Neural progenitor cell (in vitro differentiated cells): ENCODE measurements at places on chromosomes 13 and 19.

- DNase-seq: no peak
These were observed 2.6 kb downstream of the VMAC start for GRCh38 chr19:5907241-5907640.

DNA sequence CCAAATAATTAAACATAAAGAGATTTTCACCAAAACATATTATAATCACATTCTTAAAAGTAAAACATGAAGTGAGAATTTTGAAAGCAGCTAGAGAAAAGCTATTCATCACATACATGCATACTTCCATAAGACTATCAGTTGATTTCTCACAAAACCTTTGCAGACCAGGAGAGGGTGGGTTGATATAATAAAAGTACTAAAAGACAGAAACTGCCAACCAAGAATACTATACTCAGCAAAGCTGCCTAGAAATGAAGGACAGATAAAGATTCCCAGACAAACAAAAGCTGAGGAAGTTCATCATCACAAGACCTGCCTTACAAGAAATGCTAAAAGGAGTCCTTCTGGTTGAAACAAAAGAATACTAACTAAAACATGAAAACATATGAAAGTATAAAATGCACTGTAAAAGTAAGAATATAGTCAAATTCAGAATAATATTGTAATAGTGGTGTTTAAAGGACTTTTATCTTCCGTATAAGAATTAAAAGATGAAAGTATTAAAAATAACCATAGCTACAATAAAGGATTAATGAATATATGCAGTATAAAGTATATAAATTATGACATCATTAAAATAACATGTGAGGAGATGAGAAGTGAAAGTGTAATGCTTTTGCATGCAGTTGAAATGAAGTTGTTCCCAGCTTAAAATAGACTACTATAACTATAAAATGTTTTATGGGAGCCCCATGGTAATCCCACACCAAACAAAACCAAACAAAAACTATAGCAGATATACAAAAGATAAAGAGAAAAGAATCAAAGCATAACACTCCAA lies 76.2 kb downstream of the RXFP2 start:
- no peak for DNase-seq

GRCh38 chr13:38686577-38687245 lies at the start of gene FREM2:
Gene FREM2 (plus strand): TSS chr13:38687077. CDS start chr13:38687345, 268 bp downstream.
- DNase-seq: peak; percentile 97

DNA sequence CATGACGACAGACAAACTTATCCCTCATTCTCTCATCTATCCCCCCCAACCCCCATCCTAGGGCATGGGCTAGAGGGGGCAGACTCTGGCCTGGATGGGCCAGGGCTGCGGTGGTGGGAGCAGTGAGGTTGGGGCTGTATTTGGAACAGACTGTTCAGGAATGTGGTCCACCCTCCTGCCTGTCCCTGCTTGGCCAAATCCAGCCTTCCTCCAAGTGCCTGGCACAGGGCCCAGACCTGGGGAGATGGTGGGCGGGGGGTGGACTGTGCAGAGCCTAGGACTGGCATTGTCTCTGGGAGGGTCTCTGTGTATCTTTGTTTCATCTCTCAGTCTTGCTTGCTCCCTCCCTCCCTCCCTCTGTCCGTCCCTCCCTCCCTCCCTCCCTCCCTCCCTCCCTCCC lies 14.2 kb downstream of the EGLN2 start:
- no peak for DNase-seq

- no peak for DNase-seq
These were observed 403.6 kb downstream of the SPRY2 start for GRCh38 chr13:79937311-79937710.
